Stimulated activated naive B cell treated with anti-CD40 and anti-IgM and Interleukin-4, amounts not matched to agents 10 μg/mL and 1 μg/mL and 100 μg/mL, for 72 hours (primary cell): ENCODE measurements at places on chromosomes 12 and 14.

DNA sequence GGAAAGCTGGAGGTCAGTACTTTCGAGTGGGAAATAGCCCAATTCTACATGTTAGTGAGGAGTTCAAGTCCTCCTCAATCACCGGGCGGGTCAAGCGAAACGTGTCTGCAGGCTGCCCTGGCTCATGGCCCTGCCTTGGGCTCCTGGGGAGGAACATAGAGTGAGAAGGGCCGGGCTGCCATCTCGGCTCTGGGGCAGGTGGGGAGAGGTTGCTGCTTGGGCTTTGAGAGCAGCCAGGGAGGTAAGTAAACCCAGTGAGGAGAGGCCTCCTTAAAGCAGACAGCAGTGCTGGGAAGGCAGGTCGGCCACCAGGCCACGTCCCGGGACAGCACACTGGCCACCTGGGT is 32.0 kb upstream of the UBC start:
- peaks cover 3% of the 10 kb centered on the region for H3K4me1 ChIP-seq
- DNase-seq, result no peak
- H3K27me3 ChIP-seq, result no peaks in the 10 kb centered on the region
- peaks cover 53% of the 10 kb centered on the region for H3K36me3 ChIP-seq

GRCh38 chr12:80602455-80602854 is 105.0 kb upstream of the MYF6 start:
- no peaks in the 10 kb centered on the region for H3K27me3 ChIP-seq
- no peak overlapping the region for H3K4me3 ChIP-seq
- H3K36me3 ChIP-seq, result no peaks in the 10 kb centered on the region
- no peak overlapping the region for H3K27ac ChIP-seq
- DNase-seq, result no peak
- H3K4me1 ChIP-seq, result no peaks in the 10 kb centered on the region

DNA sequence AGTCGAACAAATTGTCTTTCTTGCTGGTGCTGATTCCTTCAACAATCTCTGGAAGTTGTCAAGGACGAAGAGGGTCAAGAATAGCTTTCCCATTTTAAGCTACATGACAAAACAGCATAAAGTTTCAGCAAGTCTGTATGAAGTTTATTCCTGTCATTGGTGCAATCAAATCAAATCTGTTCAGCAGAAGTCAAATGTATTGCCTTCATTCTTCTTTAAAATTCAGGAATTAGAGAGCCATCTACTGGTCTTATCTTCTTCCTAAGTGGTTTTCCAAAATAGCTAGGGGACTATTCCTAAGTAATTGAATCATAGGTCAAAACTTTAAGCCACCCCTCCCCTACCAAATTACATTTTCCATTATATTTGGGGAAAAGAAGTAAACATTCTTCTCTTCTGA is 990.2 kb downstream of the GALC start:
- H3K27me3 ChIP-seq, result no peaks in the 10 kb centered on the region
- H3K4me1 ChIP-seq, result no peaks in the 10 kb centered on the region
- H3K27ac ChIP-seq, result no peak overlapping the region
- H3K4me3 ChIP-seq, result no peak overlapping the region
- no peaks in the 10 kb centered on the region for H3K36me3 ChIP-seq

DNA sequence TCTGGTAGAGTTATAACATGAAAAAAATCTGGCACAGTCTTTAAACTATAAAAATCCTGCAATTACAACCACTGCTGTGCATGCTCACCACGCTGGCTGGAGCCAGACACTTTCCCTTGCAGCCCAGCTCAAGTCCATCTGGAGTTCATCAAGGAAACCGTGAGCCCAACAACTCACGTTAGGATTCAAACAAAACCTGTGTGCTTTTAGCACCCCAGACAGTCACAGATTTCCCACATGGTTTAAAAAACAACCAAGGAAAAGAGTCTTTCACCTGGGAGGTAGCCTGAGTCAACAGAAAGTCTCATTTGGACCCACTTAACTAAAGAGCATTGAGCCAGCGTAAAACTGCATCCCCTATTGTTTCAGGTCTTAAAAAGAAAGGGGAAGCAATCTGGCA is 4.7 kb downstream of the LRIG3 start:
- peaks cover 25% of the 10 kb centered on the region for H3K27me3 ChIP-seq
- H3K27ac ChIP-seq, result no peak overlapping the region
- H3K36me3 ChIP-seq, result no peaks in the 10 kb centered on the region
- H3K4me1 ChIP-seq, result peaks cover 6% of the 10 kb centered on the region

DNA sequence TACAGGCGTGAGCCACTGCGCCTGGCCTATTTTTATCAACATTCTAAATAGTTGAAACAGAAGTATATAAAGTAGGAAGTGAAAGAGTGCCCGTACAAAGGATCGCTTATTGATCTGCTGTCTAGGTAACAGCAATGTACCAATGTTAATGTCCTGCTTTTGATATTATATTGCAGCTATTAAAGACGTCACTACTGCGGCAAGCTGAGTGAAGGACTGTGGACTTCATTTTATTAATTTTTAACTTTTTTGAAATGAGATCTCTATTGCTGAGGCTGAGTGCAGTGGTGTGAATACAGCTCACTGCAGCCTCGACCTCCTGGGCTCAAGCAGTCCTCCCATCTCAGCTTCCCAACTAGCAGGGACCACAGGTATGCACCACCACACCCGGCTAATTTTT is 10.8 kb downstream of the PTGR2 start:
- H3K27me3 ChIP-seq, result no peaks in the 10 kb centered on the region
- no peak overlapping the region for H3K4me3 ChIP-seq
- peaks cover 8% of the 10 kb centered on the region for H3K36me3 ChIP-seq
- DNase-seq, result no peak
- H3K27ac ChIP-seq, result no peak overlapping the region
- H3K4me1 ChIP-seq, result no peaks in the 10 kb centered on the region

DNA sequence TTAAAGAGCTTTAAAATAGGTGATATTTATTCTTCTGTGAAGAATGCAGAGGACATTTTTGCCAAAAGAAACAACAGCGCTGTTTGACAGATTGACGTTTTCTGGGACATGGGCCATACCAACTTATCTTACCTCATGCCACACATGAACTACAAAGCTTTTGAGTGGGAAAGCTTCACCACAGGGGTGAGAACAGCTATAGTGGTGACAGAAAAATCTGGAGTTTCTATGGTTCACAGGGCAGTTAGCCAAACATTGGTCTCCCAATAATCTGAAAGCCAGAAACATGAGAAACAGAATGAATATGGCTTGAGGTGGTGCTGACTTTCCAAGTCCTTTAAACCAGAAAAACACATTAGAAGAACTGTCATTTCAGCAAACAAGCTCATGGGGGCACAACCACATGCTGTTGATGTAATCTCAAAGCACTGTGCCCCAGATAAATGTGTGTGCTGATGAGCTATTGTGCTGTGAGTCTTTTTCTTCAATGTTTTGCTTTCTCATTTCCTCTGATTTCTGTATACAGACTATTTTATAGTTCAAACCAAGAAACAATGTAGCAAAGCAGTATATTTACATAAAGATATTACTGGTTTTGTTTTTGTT is 905.4 kb downstream of the SLC16A7 start:
- H3K4me1 ChIP-seq, result no peaks in the 10 kb centered on the region
- no peaks in the 10 kb centered on the region for H3K27me3 ChIP-seq
- no peak overlapping the region for H3K27ac ChIP-seq
- no peak overlapping the region for H3K4me3 ChIP-seq
- H3K36me3 ChIP-seq, result no peaks in the 10 kb centered on the region

DNA sequence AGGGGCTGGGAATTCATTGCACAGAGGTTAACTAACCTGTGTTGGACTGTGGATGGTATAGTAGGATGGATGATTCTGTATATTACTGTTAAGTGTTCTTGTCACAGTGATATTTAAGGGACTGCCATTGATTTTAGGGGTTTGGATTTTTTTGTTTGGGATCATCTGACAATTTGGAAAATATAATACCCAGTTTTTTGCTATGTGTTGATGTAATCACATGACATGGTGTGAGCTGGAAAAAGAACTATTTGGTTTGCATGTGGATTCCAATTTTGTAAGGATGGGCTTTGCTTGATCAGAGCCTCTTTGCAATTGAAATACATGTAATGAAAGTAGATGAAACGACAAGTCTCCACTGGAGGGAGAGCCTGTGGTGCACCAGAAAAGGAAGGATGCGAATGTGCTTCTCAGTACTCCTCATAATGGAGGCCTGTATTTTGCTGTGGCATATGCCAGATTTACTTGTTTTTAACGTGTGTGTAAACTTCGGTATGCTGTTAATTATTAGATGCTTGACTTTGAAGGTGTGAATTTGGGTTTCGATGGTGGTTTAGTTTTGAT is 2.7 kb downstream of the DYRK2 start:
- H3K27ac ChIP-seq, result peak overlapping the region; percentile 95
- H3K4me3 ChIP-seq, result peak overlapping the region; percentile 90
- no peaks in the 10 kb centered on the region for H3K27me3 ChIP-seq
- peaks cover 36% of the 10 kb centered on the region for H3K36me3 ChIP-seq
- no peak for DNase-seq

DNA sequence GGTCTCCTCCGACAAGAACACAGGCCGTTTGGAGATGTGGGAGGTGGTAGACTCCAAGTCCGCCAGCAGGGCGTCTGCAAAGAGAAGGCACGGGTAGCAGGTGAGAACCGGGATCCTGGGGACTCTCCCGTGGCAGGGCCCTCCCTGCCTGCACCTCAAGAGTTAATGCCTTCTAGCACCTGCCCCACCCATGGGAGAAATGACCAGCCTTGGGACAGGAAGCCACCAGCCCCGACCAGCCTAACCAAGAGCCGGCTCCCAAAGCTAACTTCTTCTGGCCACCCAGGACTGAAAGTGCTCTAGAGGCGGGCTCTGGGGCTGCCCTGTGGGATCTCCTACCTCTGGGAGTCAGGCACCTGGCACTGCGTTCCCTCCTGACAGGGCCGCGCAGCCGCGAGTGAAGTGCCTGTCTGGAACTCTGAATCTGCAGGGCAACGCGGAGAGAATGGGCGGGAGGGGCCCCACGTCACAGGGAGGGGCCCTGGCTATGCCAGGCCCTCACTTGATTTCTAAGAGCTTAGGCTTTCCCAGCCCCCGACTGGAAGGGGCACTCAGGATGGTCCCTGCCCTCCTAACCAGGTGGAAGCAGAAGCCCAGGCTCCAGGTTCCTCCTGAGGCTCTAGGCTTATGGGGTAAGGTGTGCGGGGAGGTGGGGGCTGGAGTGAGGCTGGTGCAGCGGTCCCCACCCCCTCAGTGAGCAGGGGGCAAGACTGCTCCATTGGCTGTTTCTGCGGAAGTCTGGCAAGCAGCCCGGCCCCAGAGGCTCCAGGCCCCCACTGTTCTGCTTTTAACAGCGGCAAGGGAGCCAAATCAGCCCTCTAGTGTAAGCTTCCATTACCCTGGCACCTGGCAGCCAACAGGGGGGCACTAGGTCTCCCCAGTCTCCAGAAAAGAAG is 23.6 kb upstream of the RPLP0 start:
- DNase-seq, result no peak
- H3K36me3 ChIP-seq, result peaks cover 7% of the 10 kb centered on the region
- peak overlapping the region; percentile 78 for H3K4me3 ChIP-seq
- peaks cover 35% of the 10 kb centered on the region for H3K27me3 ChIP-seq

DNA sequence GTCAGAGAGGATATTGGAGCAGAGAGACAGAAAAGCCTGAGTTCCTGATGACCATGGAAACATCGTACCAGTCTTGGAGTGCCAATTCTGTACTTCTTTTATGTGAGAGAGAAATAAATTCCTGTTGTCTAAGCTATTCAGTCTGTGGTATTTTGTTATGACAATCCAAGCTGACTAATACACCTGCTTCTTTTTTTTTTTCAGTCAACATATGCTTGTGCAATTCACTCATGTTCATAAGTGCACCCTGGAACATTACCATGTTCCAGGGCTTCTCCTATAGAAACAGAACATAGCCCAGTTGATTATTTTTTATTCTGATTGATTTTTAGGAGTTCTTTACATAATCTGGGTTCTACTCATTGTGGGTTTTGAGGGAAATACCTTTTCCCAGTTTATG is 1.7 kb upstream of the CHPT1 start:
- H3K27ac ChIP-seq, result peak overlapping the region; percentile 95
- no peaks in the 10 kb centered on the region for H3K27me3 ChIP-seq
- no peak for DNase-seq
- no peak overlapping the region for H3K4me3 ChIP-seq
- H3K4me1 ChIP-seq, result peaks cover 25% of the 10 kb centered on the region
